Ovary (tissue), 10 donors: ENCODE measurements at places on chromosomes 16 and 17. TPM values are rescaled to one million over a fixed set of nuclear protein-coding genes. Genes with fewer than 3 reads are reported as not detected.

The CRISPLD2 gene
- total RNA-seq: 103 TPM

The GRB7 gene
- total RNA-seq: 0.51 TPM

The HAP1 gene
- total RNA-seq: 0.66 TPM

The SERPINF2 gene
- total RNA-seq: 3.5 TPM

GRCh38 chr17:32523827-32524552 lies 37.2 kb downstream of the CDK5R1 start:
- DNase-seq: no peak
- H3K27ac ChIP-seq: no peak overlapping the region
- no peaks in the 10 kb centered on the region for H3K27me3 ChIP-seq
- no peaks in the 10 kb centered on the region for H3K4me1 ChIP-seq
- H3K36me3 ChIP-seq: no peaks in the 10 kb centered on the region

GRCh38 chr17:16001226-16001897 lies 1.7 kb downstream of the TTC19 start:
- H3K27me3 ChIP-seq: no peaks in the 10 kb centered on the region
- no peak overlapping the region for H3K4me3 ChIP-seq
- DNase-seq: no peak
- no peaks in the 10 kb centered on the region for H3K36me3 ChIP-seq

GRCh38 chr16:77721752-77722308 lies 484 bp upstream of the NUDT7 start:
- peak; percentile 22 for DNase-seq
- H3K27me3 ChIP-seq: no peaks in the 10 kb centered on the region
- H3K27ac ChIP-seq: no peak overlapping the region

DNA sequence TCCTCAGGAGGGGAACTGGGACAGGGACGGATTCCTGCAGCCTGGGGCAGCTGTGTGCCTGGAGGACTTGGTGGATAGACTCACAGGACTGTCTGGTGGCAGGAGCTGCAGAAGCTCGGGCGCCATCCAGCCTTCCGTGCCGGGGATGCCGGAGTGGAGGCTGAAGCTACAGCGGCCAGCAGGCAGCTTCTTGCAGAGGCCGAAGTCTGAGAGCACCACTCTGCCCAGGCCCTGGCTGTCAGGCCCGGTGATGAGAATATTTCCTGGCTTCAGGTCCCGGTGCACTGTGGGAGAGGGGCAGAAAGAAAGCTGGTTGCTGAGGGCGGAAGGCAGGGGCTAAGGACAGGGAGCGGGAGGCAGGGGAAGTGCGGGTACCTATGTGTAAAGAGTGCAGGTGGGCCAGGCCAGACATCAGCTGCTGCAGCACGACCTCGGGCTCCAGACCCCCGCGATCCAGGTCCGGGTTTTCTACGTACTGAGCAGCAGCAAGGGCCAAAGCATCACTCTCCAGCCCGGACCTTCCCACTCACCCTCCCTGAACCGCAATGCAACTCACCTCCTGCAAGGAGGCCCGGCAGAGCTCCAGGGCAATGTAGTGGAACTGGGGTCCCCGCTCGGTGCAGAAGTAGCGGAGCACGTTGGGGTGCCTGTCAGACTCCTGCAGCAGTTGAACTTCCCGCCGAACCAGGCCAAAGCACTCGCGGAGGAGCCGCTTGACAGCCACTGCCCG lies 16.1 kb downstream of the PLK1 start:
- H3K4me1 ChIP-seq: no peaks in the 10 kb centered on the region
- H3K27me3 ChIP-seq: no peaks in the 10 kb centered on the region
- H3K27ac ChIP-seq: no peak overlapping the region
- H3K4me3 ChIP-seq: no peak overlapping the region
